ENCODE measurements at places on chromosomes 12 and 14. TPM values are rescaled to one million over a fixed set of nuclear protein-coding genes. Genes with fewer than 3 reads are reported as not detected.

The PELI2 gene
- total RNA-seq = 9.8 TPM

The CPNE6 gene
- 0.45 TPM for total RNA-seq

The PLEK2 gene
- total RNA-seq = 84.0 TPM

The NRIP2 gene
- 0.49 TPM for total RNA-seq

The GPRC5A gene
- 246 TPM for total RNA-seq

Data from colonic mucosa (tissue), 4 donors.